ENCODE measurements at places on chromosomes 16 and 17.

- no peak for DNase-seq
Observed at GRCh38 chr17:49553676-49554335, 21.9 kb upstream of the NXPH3 start.

DNA sequence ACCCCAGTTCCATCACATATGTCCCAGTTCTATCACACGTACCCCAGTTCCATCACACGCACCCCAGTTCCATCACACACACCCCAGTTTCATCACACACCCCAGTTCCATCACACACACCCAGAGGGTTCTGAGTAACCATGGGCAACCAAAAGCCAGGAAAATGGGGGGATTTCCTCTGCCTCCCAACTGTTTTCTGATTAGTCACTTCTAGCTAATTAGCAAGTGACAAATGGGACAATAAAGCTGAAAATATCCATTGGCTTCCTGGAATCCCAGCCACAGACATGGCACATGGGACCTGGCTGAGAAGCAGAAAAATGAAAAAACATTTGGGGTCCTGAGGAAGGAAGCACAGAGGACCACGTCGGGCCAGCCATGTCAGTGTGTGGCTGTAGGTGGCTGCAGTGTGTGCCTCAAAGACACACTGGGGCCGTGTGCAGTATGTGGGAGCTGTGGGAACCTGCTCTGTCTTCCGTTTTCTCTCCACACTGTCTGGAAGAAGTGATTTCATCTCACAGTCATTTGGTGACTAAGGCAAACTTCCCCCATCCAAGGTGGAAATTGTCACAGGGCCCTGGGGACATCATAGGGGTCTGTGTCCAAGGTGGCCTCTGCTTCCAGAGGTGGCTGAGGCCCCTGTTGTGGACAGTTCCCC lies 106.7 kb downstream of the CMIP start:
- no peak for DNase-seq

GRCh38 chr16:46884513-46885293 lies 541 bp downstream of the GPT2 start:
- DNase-seq, result no peak

DNA sequence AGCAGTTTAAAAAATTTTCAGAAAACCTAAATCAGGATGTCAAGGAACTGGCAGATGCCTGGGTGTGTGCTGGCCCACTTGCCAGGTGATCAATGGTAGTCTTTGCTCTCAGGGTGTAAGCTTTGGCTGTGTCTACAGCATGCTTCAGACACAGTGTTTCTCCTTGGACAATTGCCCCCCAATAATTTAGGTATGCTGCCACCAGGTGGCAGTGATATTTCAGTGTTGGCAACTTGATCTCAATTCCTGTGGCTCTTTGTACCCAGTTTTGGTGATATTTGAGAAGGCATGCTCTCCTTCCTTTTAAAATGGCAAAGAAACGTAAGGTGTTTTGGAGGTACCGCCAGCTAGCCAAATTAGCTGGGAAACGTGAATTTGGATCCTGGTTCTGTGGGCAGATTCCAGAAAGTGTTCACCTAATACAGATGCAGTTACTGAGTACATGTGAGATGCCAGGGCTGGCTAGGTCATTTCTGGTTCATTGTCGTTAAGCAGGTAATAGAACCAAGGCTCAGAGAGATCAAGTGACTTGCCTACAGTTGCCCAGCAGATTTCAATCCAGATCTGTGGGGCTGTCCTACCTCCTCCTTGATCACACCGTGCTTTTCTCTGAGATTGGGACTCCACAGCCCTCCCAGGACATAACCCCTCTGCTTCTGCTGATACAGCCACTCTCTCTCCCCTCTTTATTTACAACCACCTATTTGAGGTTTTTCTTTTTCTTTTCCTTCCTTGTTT lies 155.6 kb upstream of the PLCG2 start:
- no peak for DNase-seq

- DNase-seq, result no peak
Observed at GRCh38 chr16:73025151-73025855, 22.6 kb downstream of the ZFHX3 start.

- no peak for DNase-seq
Observed at GRCh38 chr16:86076606-86077005, 177.6 kb downstream of the IRF8 start.

DNA sequence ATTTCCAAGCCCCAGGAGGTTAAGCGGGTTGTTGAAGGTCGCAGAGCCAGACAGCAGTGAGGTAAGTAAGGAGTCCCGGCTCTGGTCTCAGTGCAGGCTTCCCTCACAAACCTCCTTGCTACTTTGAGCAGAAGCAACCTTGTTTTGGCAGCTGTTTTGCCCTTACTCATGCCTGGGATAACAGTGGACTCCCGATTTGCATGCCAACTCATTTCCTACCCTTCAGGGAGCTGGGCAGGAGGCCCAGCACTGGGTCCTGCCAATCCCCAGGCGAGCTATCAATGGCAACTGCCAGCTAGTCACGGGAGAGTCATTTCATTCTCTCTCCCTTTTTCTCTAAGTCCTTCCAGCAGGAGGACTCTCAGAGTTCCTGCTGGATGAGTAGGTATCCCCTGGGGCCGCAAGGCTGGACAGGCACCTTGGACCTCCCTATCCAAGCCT lies 72.0 kb upstream of the KSR1 start:
- no peak for DNase-seq

- no peak for DNase-seq
Observed at GRCh38 chr17:66025551-66025950, 166.4 kb downstream of the CEP112 start.

- no peak for DNase-seq
Observed at GRCh38 chr16:86306811-86307513, 203.4 kb upstream of the FOXF1 start.

DNA sequence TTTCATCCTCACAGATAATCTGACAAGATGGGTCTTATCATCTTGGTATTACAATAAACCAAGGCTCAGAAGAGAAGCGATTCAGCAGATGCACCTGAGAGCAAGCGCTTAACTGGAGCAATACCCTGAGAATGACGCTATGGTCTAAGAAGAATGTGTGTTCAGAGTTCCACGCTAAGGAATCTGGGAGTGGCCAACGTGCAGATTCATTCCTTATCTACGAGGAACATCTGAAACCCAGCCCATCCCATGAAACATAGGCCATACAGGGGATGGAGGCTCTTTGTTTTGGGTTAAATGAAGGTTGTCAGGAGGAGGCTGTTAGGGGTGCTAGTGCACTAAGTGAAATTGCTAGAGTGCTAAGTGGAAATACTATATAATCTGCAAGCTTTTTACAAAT lies 28.5 kb upstream of the KDM8 start:
- no peak for DNase-seq

DNA sequence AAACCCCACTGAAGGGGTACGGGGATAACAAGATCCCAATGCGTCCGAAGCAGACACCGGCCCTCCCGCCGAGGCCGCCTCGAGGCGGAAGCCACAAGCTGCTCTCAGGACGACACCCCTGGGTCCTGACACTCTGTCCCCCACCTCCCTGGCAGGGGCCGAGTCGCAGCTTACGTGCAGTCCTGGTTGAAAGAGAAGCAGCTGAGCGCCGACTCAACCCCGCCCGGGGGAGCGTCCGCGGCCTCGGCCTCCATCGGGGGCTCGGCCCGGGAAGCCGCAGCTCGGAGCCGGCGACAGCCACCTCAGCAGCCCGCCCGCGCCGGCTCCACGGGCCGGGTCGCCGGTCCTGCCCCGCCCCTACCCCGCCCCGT lies at the start of gene WIPI1:
TSS of gene WIPI1 (minus strand) at position 329 of the 371 bp plus-strand sequence. CDS start at position 254, 75 bp downstream.
- no peak for DNase-seq

DNA sequence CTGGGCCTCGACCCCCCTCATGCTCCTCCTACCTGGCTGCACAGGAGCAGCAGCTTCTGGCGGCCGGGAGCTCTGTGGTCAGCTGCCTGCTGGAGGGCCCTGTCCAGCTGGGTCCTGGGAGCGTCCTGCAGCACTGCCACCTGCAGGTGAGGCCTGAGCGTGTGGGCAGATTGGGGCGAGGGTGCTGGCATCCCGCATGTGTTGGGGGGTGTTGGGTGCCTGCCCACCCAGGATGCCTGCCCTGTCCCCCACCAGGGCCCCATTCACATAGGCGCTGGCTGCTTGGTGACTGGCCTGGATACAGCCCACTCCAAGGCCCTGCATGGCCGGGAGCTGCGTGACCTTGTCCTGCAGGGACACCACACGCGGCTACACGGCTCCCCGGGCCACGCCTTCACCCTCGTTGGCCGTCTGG lies 16.5 kb downstream of the FCSK start:
- no peak for DNase-seq

DNA sequence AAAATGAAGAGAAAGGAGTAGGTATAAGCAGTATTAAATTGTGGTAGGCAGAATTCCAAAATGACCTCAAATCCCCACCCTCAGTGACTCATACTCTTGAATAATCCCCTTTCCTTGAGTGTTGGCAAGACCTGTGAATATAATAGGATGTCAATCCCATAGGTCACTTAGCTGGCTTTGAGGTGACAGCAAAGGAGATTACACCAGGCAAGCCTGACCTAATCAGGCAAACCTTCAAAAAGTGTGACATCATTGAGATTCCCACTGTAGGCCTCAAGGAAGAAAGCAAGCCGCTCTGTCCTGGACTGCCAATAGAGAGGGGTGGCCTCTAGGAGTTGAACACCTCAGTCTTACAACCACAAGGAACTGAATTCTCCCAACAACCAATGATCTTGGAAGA lies 535.2 kb downstream of the RBFOX1 start:
- DNase-seq, result no peak

GRCh38 chr17:34653511-34653910 lies 74.1 kb downstream of the TMEM132E start:
- DNase-seq, result no peak

DNA sequence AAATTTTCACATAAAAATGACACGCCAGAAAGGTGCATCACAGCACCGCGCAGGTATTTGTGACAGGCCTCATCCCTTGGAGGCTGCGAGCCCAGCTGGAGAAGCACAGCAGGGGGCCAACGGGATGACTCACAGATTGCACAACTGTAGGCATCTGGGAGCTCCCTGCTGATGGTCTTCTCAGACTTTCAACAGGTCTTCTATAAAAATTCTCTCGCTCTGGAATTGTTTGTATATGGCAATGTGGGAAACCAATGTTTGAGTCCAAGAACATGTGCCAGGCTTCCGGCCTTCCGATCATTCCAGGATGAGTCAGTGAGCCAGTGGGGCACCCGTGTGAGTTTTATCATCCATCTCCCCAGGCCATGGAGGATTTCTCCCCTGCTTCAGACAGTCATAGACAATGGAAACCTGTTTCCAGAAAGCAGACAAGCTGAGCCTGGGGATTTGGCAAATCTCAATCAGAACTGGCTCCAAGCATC lies 24.1 kb upstream of the ADORA2B start:
- DNase-seq, result no peak

GRCh38 chr17:3718201-3718600 lies 5.5 kb upstream of the HASPIN start:
- DNase-seq, result no peak

- no peak for DNase-seq
Observed at GRCh38 chr16:63230421-63231040, 1194.3 kb upstream of the CDH8 start.

DNA sequence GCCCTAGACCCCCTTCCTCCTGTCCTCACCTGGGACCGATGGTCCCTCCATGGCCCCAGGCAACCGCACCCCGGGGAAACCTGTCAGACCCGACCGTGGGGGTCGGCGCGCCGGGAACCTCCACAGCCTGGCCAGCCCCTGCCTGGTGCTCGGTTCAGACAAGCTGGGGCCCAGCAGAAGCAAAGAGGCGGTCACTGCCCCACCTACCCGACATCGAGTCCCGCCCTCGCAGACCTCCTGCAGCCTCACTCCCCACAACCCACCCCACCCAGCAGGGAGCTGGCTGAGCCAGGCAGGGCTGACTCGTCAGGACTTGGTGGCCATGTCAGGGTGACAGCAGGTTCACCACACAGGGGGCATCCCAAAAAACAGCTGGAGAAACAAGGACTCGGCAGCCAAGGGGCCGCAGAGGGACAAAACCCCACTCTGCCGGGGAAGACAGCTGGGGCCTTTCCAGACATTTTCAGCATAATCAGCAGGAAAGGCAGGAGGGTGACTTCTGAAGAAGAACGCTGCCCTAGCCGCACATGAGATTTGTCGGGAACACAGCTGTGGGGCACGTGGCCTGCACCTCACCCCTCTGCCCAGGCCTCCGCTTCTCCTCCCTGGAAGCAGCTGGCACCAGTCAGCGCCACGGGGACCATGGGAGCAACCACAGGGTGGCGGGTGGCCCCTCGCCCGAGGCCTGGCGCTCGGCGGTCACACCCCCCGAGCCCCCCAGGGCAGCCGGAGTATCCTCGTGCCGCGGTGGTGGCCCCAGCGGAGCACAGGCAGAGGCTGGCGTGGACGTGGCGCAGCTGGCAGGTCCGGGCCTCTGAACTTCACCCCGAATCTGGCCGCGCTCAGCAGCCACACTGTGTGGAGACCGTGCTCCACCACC lies 22.9 kb downstream of the GNPTG start:
- DNase-seq, result no peak

DNA sequence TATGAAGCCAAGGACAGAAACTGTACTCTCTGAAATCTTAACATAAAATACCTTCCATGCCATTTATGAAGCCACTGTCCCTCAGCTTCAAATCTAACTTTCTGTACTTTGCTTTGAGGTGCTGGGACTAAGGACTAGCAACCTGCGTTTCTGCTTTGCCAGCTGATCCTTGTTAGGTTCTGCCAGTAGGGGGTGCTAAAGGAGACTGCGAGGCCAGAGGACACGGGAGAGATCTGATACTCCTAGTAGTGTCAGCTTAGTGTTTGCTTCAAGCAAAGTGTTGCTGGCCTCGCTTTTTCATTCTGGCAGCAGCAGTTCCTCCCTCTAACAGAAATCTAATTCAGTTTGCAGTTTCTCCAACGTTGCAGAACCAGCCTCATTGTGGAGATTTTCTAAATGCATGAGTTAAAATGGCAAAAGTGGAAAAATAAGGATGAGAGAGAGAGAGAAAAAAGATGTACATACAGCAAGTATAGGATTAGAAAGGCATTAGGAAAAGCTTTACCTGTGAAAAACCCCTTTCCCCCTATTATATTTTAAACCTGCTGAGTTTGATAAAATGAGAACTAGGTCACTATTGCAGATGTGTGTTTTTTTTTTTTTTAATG lies 297.5 kb downstream of the CA10 start:
- no peak for DNase-seq

DNA sequence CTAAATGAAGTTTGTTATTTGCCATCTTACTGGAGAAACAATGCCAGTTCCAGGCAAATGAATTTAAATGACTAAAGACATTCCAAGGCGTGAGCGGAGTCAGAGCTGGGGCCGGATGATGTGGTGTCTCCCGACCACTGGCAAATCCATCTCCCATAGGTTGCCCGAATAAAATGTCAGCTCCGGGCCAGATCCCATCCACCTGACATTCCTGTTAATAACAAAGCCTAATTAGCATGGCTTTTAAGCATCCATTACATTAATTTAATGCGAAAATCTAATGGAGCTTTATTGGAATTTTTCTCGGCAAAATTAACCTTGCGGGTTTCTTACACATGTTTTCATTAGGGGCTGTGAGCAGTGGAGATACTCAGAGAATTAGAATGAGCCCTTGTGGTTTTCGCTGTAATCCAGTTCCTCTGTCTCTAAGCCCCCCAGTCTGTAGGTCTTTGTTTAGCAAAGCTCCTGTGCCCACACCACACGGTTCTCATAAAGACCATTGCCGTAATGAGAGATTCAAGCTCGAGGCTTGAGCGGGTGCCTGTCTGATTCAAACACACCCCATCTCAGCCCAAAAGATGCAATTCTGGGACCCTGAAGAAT lies 123.3 kb downstream of the CCT6B start:
- DNase-seq, result no peak
